ENCODE measurements at places on chromosomes 2 and 18.
A peak's percentile ranks its signal among the peaks of the same experiment; 100 is the strongest.

DNA sequence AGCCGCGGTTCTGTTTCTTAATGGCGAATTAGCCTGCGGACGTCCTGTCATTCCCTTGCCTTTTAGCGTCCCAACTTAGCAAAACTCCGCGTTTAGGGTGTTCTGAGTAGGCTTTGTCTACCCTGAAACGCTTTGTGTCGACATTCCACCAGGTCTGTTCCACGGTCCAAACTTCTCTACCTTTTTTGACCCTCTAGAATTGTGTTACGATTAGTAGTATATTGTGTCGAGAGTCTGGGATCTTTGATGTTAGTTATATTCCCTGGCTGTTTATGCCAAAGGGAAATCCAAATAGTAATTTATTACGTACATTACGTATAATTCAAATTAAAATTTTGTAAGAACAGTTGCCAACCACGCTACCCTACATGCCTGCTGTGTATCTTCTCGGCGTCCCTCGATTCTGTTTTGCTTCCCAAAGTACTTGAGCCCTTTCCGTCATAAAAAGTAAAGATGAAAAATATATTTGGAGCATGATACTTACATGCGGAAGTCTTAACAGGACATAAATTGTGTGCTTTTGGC lies 495 bp upstream of the TTC32 start:
- no peak for DNase-seq

GRCh38 chr2:141200191-141200590 lies 930.6 kb downstream of the LRP1B start:
- DNase-seq, result no peak

GRCh38 chr2:106624787-106625380 lies 137.7 kb downstream of the CD8B2 start:
- DNase-seq, result no peak

GRCh38 chr2:13662055-13662454 lies 945.3 kb downstream of the TRIB2 start:
- no peak for DNase-seq

DNA sequence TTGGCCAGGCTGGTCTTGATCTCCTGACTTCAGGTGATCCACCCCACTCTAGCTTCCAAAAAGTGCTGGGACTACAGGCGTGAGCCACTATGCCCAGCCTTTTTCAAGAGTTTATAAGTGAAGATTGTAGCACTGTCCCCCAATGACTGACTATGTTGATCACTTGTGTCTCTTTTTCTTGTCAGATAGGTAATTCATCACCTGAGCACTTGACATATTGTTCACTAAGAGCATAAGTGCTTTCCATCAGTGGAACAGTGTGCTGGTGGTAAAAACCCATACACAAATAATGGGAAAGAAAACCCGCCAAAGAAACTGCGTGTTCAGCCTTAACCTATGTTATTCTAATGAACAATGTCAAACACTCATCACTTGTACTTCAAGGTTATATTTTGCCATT lies 414.4 kb upstream of the CDH7 start:
- DNase-seq, result no peak

GRCh38 chr18:73979742-73980141 lies 167.9 kb downstream of the FBXO15 start:
- DNase-seq, result no peak

- DNase-seq, result no peak
These were observed 639.7 kb downstream of the TDRD15 start for GRCh38 chr2:21763501-21763900.

- DNase-seq, result no peak
These were observed 4.9 kb downstream of the RALB start for GRCh38 chr2:120257522-120257921.

DNA sequence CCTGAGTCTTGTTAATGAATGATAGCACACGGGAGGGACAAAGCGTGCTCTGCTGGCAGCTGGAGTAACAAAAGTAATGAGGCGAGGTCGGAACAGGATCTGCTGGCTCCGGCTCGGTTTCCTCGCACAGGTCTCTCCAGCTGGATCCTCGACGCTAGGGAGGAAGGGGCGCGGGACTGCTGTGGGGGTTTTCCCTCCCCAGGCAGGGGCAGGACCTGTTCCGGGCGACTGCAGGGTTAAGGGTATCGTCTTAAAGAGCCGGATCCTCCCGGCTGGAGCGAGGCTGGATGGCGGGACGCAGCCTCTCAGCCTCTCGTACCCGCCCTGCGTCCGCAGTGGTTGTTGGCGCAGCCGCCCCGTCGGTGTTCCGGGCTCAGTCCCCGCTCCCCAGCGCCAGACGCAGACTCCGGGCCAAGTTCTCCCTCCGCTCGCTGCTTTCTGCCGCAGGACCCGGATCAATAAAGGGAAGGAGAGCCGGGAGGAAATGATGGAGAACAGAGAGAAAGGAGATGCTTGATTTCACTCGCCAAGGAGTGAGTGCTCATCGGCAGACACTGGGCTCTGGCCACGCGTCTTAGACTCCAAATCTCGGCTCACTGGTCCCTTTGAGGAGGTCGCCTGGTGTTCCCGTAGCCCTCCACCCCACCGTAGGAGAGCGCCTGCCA lies 1.1 kb upstream of the LIPG start:
- no peak for DNase-seq

DNA sequence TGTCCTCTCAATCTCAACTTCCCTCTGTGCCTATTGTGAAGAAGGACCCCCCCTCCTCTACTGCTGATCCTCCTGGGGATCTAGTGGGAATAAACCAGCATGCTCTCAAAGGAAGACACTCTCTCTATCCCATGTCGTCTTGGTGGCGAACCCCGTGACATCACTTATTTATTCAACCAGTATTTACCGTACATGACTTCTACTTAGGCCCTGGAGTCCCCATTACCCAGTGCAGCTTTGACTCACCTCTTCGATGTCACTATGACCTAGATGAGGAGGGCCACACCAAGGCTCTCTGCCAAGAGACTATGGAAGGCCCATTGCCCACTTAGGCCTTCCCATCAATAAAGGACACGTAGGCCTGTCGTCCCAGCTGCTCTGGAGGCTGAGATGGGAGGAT lies 16.7 kb downstream of the ASPRV1 start:
- no peak for DNase-seq

DNA sequence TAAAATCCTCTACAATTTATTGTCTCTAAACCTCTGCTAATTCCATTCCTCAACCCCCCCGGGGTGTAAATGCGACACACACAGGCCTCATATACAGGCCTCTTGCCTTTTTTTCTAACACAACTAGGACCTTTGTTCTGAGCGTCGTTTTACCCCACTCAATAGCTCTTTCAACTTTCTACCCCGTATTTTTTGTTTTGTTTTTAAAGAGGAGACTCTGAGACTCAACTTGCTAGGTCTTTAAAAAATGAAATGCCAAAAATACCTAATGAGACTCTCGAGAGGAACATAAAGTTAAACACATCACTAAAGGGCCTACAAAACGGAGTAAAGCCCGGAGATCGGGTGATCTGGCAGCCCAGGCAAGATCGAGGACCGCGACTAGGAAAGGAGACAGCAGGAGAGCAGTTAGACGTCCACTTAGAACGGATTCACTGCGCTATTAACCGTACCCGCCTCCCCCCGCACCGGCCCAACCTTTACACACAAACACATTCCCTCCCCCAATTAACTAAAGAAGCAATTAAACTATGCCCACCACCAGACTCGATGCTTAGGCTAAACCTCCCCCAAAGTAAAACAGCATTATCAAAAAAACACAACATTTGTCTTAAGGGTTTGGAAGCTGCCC lies 1.7 kb downstream of the TRIP12 start:
- no peak for DNase-seq

- no peak for DNase-seq
These were observed 69.6 kb downstream of the PTGR3 start for GRCh38 chr18:75139226-75139911.

GRCh38 chr2:59885541-59885940 lies 667.9 kb downstream of the BCL11A start:
- no peak for DNase-seq

GRCh38 chr2:34909992-34910705 lies 1311.0 kb upstream of the FAM98A start:
- DNase-seq, result no peak

DNA sequence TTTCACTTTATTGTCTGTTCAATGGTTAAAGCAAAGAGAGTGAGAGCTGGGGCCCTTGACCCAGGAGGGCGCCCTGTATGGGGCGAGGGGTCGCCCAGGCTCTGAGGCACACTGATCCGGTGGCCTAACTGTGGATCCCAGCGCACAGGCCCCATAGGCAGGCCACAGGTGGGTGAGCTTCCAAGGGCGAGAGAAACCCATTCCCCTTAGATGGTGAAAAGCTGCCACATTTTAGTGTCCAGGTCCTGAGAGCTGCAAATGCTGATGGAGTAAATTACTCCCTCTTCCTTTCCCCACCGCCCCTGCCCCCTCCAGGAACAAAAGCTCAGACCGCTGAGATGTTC lies 5.9 kb upstream of the DLX2 start:
- DNase-seq, result no peak

- DNase-seq, result peak; percentile 20
These were observed 2113.3 kb upstream of the PIK3C3 start for GRCh38 chr18:39841482-39842365.

- DNase-seq, result no peak
These were observed 163.5 kb upstream of the SOX11 start for GRCh38 chr2:5528706-5529105.

DNA sequence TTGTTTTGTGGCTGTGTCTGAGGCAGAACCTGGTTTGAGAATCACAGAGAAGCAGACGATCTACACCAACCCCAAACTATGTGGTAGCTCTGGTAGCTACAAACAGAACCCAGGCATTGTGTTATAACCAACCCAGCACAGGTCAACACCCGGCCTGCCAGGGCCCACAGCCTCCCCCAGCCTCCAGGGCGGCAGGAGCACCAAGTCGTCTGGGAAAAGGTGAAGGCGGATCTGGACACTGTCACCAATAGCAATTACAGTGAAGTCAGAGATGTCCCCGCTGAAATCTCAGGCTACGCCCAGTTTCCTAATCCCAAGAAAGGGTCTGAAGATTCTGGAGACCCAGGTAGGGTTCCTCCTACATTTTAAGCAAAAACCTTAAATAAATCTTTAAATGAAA lies 3.6 kb downstream of the HJURP start:
- no peak for DNase-seq

DNA sequence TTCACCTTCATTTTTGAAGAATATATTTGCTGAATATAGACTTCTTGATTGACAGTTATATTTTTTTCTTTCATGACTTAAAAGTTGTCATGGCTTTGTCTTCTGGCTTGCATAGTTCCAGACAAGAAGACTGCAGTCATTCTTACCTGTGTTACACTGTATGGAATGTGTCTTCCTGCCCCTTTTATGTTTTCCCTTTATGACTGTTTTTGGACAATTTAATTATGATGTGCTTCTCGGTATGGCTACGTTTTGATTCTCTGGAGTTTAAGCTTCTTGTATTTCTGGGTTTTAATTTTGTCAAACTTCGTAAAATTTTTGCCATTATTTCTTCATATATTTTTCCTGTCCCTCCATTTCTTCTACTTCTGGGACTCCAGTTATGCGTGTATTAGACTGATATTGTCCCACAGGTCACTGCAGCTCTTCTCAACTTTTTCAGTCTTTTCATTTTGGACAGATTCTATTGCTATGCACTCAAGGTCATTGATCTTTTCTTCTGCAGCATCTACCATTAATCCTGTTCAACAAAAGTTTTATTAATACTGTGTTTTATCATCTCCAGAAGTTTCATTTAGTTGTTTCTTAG lies 17.1 kb downstream of the MTERF4 start:
- DNase-seq, result no peak

DNA sequence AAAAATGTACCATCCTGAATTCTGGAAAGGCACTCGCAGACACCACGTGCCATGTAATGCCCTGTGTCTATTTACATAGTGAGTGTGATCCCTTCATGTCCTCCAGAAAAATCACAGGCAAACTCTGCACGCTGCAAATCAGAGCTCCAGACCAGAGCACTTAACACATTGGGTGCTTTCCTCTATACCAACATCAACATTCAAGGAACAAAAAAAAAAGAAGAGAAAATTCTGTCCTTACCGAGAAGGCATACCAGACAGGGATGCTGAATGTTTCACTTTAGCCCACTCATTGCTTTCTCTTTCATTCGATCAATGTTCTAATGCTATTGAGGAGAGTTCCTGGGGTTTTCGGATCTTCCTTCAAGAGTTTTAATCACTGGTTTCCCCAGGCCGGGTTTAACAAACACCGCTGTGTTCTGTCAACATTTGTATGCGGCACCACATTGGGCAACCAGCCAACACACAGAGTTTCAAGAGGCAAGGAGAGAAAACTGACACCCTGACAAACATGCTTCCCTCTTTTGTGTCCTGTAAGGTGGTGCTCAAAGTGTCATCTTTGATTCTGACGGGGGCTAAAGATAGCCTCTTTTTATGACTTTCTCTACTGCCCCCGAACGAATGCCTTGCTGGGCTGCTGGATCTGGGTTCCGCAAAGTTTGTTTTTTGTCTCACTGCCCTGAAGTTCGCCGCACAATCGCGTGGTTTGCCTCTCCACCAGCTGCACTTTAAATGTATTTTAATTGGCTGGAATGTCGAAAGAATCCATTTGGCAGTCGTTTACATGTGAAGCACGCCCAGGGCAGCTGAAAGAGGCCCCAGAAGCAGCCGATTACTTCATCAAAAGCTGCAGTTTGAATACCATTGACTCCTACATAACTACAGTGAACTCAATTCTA lies 106.4 kb upstream of the NCKAP5 start:
- DNase-seq, result peak; percentile 7

- DNase-seq, result no peak
These were observed 43.7 kb upstream of the SNED1 start for GRCh38 chr2:240954436-240955305.
